ENCODE measurements at places on chromosomes 12 and 14.

GRCh38 chr12:40033242-40033630 lies 72.6 kb downstream of the SLC2A13 start:
- DNase-seq = no peak

DNA sequence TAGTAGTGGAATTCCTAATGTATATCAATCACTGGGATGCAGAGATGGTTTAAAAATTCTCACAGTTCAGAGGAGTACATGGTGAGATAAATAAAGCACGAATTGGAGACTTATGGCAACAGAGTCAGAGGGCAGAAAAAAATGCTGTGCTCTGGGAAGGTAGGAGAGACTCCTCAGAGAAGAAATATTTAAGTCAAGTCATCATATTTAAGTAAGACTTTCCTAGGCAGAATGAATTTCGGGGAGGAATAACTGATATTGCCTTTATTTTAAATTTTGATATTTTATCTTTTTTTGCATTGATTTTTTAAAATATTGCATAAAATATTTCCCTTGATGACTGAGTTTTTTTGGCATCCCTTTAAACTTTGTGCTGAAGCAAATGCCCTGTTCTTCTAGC lies 67.4 kb downstream of the OTOGL start:
- DNase-seq = no peak

- no peak for DNase-seq
Observed at GRCh38 chr12:30661210-30661609, 34.5 kb downstream of the IPO8 start.

DNA sequence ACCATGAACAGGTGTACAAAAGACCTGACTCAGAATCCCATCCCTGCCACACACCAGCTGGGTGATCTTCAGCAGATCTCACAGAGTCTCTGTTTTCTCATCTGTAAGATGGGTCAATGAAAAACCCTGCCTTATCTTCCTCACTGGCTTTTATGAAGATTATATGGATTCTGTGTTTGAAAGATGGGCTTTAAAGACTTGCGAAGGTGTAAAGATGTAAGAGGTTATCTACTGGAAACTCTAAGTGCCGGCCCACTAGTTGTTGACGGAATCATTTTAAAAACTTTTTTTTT lies 15.3 kb upstream of the ANKRD33 start:
- no peak for DNase-seq

DNA sequence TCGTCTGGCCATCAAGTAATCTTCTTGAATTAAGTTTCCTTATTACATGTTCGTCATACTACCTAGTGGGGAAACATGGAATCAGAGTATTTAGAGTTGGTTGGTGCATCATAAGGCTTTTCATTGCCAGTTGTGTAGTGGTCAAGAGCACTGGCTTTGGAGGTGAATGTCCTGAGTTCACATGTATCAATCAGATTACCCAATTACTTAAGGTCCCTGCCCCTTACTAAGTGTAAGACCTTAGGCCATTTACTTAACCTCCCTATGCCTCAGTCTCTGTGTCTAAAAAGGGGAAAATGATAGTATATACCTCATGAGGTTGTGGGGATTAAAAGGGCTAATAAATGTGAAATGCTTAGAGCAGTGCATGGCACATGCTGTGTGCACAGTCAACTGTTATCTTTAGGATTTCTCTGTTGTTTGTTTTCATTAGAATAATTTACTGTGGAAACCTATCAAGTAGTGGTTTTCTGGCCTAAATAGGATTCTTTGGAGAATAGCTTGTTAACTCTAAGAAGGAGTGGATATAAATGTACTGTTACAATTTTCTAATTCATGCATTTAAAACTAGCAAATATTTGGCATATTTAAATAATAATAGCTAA lies 27.0 kb downstream of the MSRB3 start:
- DNase-seq = no peak

GRCh38 chr14:25887251-25887878 lies 710.5 kb downstream of the NOVA1 start:
- no peak for DNase-seq

DNA sequence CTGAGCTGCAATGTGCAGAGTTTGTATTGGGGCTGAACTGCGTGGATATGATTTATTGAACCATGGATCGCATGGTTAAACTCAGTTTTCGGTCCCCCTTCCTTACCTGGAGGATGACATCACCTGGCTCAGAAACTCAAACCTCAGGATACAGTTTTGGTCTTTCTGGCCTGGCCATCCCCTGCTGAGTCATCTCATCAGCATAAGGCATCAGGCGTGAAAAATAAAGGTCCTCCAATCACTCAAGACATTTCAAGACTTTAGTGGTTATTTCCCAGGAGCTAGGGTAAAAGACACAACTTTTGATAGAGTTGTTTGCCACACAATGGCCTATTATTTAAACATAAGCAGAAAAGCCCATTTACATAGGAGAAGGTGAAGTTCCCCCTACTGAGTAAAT lies 631.1 kb upstream of the TMEM132C start:
- no peak for DNase-seq

- DNase-seq = no peak
Observed at GRCh38 chr14:65745396-65746190, 333.1 kb downstream of the FUT8 start.

GRCh38 chr12:42474391-42474790 lies 115.2 kb downstream of the PRICKLE1 start:
- DNase-seq = peak; percentile 41

- no peak for DNase-seq
Observed at GRCh38 chr14:93267149-93267711, 60.2 kb downstream of the UBR7 start.

GRCh38 chr14:52360831-52361230 lies 46.7 kb downstream of the PTGER2 start:
- no peak for DNase-seq

DNA sequence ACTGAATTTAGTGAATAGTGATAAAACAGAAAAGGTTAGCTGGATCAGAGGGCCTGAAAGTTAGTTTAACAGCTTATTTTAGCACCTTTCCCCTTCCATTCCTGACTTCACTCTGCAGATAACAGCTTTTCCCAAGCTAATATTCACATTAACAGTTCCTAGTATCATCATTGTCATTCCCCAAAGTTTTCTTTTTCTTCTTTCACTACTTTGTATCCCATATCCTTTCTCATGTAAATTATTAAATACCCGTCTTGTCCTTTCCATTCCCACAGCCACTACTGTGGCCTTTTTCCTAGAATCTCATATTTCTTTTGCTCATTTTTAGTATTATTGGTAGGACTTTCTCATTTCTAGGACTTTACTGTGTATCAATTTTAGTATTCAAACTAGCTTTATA lies 70.5 kb downstream of the SCFD1 start:
- no peak for DNase-seq

- no peak for DNase-seq
Observed at GRCh38 chr12:24947541-24948419, 1.1 kb downstream of the BCAT1 start.
